Activated gamma-delta T cell treated with anti-CD3 and anti-CD28 coated beads, Interleukin-2, amount 50 U/mL, for 16 hours (primary cell): ENCODE measurements at places on chromosomes 3 and 15.

DNA sequence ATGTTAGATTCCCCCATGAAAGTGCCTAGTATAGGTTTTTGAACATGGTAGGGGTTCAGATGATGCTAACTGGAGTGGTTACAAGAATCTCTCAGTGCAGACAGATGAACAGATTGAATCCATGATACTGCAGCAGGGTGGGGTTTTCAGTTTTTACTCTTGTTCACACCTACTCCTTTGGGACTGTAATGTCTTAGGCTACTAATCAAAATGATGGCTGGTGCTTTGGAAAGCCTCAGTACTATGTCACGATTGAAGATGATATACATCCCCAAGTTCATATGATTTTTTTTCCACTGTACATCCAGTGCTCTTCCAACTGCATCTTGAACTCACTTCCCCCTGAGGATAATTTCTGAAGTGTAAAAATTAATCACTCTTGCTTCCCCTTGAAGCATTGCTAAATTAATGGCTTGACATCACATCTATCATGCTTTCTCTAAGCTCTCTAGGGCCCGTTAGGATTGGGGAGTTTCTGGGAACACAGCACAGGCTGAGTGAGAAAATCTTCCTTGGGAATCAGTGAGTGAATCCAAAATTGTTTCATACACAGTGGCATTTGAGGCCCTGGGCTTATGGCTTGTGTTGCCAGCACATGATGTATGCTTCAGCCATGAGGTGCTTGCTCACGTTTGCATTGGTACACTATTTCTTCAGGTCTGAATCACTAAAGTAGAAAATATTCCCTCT, 115.0 kb upstream of the TPRG1 start:
- no peak for DNase-seq

DNA sequence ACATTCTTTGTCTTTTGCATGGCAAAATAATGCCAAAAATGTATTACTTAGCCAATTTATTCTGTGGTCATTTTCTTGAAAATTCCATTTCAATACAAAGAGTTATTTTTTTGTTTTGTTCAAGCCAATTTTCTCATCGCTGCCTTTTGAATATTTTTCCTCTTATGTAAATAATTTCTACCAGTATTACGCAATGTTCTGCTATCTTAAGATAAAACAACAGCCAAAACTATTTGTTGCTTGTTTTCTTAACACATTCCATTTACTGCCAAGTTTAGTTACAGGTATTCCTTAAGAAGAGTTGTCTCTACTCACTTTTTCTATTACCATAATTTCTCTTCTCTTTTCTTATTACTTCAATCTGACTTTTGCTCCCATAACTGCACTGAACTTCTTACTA, 163.1 kb downstream of the ROBO1 start:
- DNase-seq, result no peak

GRCh38 chr3:127088511-127089351, 104.2 kb upstream of the PRR23E start:
- DNase-seq, result no peak

DNA sequence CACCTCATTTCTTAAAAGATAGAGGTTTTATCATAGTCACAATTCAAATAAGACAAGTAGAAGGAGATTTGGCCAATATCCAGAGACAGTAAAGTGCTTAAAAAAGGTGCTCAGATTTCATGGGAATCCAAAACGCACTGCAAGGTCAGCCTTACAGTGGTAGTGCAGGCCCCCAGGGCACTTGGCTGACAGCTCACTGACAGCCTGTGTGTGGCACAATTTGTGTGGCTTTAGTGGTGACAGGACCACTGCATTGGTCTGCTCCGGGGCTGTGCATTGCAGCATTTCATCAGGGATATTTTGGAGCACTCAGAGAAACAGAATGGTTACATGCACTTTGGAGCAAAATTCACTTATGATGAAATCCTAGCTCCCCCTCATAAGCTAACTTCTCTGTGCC, 544.3 kb downstream of the NTRK3 start:
- no peak for DNase-seq

GRCh38 chr15:73440571-73440970, 2.4 kb upstream of the REC114 start:
- no peak for DNase-seq

DNA sequence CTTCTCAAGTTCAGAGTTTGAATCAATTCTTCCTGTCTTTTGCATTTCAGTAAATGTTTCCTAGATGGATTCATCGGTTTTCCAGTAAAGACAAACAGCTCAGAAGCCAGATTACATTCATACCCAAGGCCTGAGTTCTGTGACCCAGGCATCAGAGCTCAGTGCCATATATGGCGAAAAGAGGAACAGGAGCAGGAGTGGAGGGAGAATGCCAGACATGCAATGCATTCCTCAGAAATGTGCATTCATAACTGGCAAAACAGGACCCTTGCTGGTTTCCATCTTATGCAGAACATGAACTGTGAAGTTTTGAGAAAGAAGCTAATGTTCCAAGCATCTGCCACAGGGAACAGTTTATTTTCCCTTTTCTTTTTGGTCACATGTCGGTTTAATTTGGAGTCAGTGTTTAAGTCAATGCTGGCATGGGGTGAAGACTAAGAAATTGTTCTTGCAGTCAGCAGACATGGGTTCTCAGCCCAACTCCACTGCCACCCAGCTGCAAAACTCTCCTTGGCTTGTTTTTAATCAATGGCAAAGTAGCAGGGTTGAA, 116.5 kb downstream of the LPP start:
- DNase-seq, result no peak

GRCh38 chr3:9777694-9778021, 7.9 kb upstream of the CAMK1 start:
- no peak for DNase-seq
